ENCODE measurements at places on chromosomes 16 and 17.

- DNase-seq = no peak
Measured at GRCh38 chr16:7031031-7031430, 301.6 kb upstream of the RBFOX1 start.

DNA sequence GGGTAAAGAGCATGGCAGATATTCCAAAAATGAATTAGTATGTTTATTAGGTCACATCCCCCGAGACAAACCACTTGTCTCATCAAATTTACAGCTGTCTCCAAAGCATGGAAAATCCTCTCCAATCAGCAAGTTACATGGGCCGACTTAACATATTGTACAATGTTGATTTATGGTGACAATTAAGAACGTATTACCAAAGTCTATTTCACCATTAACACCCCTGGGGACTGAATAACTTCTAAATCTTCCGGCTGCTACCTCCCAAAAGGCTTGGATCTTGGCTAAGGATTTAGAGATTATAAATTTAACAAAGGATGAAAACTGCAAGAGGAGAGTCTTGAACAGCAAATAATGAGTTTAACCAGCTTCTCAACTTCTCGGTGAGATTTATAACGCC lies 311.9 kb downstream of the NPIPA8 start:
- no peak for DNase-seq

DNA sequence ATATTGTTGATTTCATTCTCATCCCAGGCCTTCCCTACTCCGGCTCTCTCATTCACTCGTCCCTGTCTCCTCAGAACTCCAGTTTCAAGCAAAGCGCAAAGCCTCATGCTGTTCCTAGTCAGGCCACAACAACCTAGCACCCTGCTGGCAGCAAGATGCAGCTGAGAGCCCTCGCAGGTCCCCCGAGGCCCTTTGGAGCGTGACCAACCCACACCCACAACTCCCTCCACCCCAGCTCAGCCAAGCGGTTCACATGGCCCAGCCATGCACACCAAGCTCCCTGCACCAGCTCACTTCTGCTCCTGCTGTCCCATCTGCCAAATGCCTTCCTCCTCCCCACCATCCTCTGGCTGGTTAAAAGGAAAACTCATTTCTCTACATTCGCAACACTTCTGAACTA lies 195.8 kb downstream of the IRX5 start:
- no peak for DNase-seq

- DNase-seq = no peak
Measured at GRCh38 chr16:54631782-54632181, 298.9 kb upstream of the IRX5 start.

DNA sequence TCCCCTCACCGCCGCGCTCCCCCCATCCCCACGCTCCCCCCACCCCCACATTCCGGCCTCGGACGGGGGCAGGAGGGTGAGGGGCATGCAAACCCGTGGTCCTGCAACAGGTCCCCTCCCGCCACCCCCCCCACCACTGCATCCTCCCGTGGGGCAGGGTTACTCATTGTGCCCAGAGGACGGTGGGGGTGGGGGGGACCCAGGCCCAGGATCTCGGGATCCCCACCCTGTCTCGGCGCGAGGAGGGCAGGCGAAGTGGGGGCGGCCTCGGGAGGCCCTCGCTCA lies 8.5 kb downstream of the SLC22A31 start:
- no peak for DNase-seq

DNA sequence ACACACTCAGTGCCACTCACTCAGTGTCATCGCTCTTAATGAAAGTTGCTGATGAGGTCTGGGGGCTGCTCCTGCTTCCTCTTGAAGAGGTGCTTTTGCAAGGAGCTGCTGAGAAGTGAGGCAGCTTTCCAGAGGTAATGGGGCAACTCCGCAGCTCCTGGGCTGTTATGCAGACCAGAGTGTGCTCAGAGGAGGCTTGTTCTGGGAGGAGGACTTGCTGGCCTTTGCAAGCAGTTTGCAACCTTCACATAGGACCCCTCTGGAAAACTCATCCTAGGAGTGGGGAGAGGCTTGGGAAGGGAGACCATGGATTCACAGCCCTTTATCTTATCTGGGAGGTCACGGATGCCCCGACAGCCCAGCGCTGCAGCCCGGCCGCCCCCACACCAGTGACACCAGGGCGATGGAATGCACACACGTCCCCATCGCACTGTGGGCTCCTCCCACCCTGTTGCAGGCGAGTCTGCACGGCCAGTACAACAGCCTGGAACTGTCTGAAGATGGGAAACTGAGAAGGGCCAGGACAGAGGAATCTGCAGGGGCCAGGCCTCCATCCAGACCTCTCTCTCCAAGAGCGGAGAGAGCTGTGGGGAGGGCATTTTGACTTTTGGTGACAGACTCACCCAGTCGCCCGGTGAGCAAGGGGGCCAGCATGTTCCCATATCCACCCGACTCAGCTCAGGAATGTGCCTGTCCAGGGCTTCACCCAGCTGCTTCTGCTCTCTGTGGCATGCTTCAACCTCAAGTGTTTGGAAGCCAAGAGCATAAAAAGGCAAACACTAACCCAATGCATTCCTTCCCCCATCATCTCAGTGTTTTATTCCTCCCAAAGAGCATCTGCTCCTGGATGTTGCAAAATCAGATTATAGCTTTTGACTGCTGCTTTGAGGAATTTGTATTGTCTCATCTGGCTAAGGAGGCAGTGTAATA lies 78.6 kb upstream of the ZNF469 start:
- DNase-seq = no peak

- DNase-seq = no peak
Measured at GRCh38 chr17:16150251-16150856, 65.0 kb downstream of the NCOR1 start.
